ENCODE measurements at places on chromosomes 2 and 18.

DNA sequence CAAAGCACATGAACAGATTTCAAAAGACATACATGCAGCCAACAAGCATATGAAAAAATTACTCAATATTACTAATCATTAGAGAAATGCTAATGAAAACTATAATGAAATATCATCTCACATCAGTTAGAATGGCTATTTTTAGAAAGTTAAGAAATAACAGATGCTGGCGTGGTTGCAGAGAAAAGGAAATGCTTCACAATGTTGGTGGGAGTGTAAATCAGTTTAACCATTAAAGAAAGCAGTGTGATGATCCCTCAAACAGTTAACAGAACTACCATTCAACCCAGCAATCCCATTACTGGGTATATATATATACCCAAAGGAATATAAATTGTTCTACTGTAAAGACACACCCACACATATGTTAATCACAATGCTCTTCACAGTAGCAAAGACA, 117.7 kb upstream of the SETBP1 start:
- peaks cover 2% of the 10 kb centered on the region for H3K4me1 ChIP-seq
- H3K27me3 ChIP-seq = no peaks in the 10 kb centered on the region
- peaks cover 6% of the 10 kb centered on the region for H3K36me3 ChIP-seq

- H3K36me3 ChIP-seq = peaks cover 4% of the 10 kb centered on the region
- H3K27me3 ChIP-seq = no peaks in the 10 kb centered on the region
- DNase-seq = peak; percentile 44
Measured at GRCh38 chr2:74481431-74481830, 1.4 kb downstream of the CCDC142 start.

DNA sequence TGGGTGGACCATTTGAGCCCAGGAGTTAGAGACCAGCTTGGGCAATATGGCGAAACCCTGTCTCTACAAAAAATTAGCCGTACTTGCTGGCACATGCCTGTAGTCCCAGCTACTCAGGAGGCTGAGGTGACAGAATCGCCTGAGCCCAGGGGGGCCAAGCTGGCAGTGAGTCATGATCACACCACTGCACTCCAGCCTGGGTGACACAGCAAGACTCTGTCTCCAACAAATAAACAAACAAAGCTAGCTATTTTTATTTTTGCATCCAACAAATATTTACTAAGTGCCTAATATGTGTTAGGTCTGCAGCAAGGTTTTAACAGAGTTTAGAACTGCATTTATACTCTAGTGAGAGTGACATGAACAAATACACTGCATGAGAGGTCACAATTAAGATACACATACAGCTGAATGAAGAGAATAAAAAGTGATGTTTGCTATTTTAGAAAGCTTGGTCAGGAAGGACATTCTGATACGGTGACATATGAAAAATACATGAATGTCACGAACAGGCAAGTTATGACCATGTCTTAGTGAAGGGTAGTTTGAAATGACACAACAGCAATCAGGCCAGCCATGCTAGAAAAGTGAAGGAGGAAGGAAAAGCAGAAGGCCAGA, 83.2 kb upstream of the FRZB start:
- H3K4me3 ChIP-seq = peak overlapping the region; percentile 12
- H3K27me3 ChIP-seq = no peaks in the 10 kb centered on the region
- peaks cover 11% of the 10 kb centered on the region for H3K4me1 ChIP-seq
- H3K27ac ChIP-seq = no peak overlapping the region
- H3K36me3 ChIP-seq = peaks cover 5% of the 10 kb centered on the region

GRCh38 chr2:181021199-181021789, 40.9 kb downstream of the UBE2E3 start:
- no peak overlapping the region for H3K4me3 ChIP-seq
- H3K27ac ChIP-seq = no peak overlapping the region
- no peak for DNase-seq
- H3K4me1 ChIP-seq = peaks cover 25% of the 10 kb centered on the region
- no peaks in the 10 kb centered on the region for H3K36me3 ChIP-seq

Measured in natural killer cell treated with Interleukin-12 subunit alpha and Interleukin-12 subunit beta and Interleukin-15 and Interleukin-18, amount 100 ng/mL, for 72 hours (primary cell).